ENCODE measurements at places on chromosomes 3 and 15. TPM values are rescaled to one million over a fixed set of nuclear protein-coding genes. Genes with fewer than 3 reads are reported as not detected.

DNA sequence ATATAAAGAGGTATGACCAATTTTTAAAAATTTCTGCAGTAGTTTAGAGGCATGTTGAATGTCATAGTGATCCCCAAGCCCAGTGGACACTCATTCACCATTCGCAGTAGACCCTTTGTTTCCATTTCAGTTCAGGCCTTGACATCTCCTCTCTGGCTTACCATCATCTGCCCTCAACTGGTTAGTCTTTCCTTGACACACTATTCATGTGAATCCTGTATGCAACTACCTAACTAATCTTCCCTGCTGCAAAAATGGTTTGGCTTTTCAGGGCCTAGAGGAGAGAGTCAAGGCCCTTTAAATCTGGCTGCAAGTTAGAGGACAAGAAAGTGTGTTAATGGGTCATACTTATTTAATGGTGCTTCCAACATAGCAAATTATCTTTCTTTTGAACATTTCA, 10.9 kb downstream of the APH1B start:
- no peak for DNase-seq

DNA sequence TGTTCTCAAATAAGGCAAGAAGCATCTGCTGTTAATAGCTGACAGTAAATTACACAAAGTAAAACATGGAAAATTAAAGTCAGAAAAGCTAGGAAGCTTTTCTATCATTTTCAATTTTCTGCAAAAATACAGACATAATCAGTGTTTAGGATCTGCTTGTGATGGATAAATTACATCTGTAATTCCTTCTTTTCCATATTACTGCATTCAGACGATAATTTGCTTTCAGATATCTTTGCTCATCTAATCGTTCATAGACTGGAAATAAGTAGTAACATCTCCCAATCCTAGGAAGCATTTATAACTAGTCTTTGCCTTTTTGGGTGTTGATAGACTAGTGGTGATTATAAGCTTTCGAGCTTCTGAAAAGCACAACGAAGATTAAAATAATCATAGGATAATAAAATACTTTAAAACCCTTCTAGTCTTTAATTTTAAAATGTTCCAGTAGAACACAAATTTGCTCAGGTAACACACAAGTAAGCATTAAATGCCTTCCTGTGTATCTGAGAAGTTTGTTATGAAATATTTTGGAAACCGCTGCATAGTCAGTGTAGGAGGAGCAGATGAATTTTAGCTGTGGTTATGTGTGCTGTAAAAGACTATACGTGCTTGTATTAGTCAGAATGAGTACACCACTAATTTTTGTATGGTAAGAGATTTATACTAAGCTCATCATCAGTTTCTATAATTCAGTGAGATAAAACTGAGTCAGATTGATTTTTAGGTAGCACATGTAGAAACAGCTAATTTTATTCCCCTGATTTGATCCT, 41.0 kb downstream of the MBNL1 start:
- DNase-seq, result no peak

- DNase-seq, result no peak
Observed at GRCh38 chr3:3851621-3852323, 52.5 kb downstream of the LRRN1 start.

PLCB2 gene
- 140 TPM for total RNA-seq

CILP gene
- not detected for total RNA-seq
